ENCODE measurements at places on chromosomes 13 and 19.

GRCh38 chr13:40484974-40485373, 181.5 kb downstream of the FOXO1 start:
- no peak for DNase-seq

GRCh38 chr13:99124794-99125316, 75.8 kb upstream of the UBAC2 start:
- DNase-seq, result no peak

- no peak for DNase-seq
Observed at GRCh38 chr13:29859971-29860370, 9.6 kb upstream of the UBL3 start.

DNA sequence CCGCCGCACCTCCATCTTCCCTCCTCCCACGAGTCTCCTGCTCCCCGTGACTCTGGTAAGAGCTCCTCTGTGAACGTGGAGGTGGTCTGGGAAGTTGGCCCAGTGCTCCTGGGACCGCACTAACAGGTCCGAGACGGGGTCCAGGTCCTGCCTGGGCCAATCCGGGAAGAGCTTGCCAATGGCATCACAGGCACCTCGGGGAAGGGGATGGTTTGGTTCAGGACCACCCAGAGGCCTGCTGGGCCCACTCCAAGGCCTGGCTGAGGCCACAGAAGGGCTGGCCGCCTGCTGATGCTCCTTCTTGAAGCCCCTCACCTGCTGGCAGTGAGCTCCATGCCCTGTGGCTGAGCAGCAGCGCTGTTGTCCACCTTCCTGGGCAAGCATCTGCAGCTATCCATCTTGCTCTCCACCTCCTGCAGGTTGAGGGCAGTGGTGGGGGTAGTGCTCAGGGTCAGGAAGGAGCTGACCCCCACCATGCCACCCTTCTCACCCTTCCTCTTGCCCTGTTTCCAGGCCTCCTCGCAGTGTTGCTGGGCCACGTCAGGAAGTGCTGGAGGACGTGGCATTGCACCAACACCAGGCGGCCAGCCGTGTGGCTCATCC, 41.2 kb upstream of the TPM4 start:
- no peak for DNase-seq

DNA sequence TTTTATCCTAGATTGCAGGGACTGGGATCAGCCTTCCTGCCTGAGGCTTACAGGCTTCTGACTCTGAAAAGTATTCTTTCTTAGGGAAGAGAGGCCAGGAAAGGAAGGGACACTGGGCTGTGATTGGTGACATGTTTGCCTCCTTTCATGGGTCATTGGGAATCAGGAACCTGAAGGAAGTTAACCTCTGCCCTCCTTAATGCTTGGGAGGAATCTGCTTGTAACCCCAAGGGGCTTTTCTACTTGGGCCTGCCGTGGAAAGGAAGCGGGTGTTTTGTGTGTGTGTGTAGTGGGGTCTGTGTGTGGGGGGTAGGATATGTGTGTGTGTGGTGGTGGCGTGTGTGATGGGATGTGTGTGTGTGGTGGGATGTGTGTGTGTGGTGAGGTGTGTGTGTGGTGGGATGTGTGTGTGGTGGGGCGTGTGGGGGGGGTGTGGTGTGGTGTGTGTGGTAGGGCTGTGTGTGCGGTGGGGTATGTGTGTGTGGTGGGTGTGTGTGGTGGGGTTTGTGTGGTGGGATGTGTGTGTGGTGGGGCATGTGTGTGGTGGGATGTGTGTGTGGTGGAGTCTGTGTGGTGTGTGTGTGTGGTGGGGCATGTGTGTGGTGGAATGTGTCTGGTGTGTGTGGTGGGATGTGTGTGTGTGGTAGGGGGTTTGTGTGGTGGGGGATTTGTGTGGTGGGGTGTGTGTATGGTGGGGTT, 41.3 kb upstream of the NPAS1 start:
- no peak for DNase-seq

- no peak for DNase-seq
Observed at GRCh38 chr13:93721483-93721882, 494.9 kb downstream of the GPC6 start.

DNA sequence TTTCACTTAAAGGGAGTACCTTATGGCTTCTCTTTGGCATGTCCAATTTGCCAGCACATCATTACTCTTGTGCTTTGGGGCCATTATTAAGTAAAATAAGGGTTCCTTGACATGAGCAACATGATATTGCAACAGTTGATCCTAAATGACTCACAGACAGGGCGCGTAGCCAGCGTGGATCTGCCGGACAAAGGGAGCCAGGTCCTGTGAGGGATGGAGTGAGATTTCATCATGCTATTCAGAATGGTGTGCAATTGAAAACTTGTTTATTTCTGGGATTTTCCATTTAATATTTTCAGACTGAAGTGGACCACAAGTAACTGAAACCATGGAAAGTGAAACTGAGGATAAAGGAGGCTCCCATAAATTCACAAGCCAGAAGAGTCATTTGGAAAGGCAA, 48.6 kb upstream of the WASF3 start:
- DNase-seq, result peak; percentile 87

GRCh38 chr19:3455960-3456601, 24.2 kb downstream of the SMIM24 start:
- no peak for DNase-seq
